ENCODE measurements at places on chromosomes 16 and 17.
A peak's percentile ranks its signal among the peaks of the same experiment; 100 is the strongest.

- DNase-seq, result no peak
Measured at GRCh38 chr16:8108991-8109509, 481.3 kb downstream of the TMEM114 start.

GRCh38 chr16:88804173-88804551 is 573 bp downstream of the CDT1 start:
- DNase-seq, result no peak

DNA sequence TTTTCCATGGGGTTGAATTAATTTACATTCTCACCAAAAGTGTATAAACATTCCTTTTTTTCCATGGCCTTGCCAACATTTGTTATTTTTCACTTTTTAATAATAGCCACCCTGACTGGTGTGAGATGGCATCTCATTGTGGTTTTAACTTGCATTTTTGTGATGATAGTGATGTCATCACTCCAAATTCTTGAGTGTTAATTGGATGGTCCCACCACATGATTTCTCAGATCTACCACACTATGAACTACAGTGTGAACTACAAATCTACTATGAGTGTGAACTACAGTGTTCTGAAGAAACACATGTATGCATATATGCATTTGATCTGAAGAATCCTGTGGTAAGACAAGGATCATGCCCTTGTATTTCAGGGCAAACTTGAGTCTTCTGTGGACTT is 340.1 kb downstream of the ABCC12 start:
- DNase-seq, result no peak

DNA sequence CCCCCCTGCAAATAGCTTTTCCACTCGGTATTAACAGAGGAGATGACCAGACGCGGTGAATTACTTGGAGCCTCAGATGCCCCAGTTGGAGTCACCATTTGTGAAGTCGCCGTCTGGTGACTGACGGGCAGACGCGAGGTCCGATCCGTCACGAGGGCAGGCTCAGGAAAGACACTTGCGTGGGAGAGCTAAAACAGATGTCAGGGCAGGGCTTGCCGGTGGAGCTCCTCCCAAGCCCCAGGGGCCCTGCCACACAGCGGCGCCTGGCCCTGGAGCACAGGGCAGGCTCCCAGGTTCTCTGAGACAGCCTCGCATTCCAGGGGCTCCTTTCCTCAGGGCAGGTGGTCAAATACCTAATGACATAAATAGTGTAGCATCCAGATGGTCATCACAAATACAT is 348.3 kb downstream of the C16orf95 start:
- no peak for DNase-seq

GRCh38 chr17:78993241-78993956 is 13.7 kb upstream of the LGALS3BP start:
- peak; percentile 73 for DNase-seq

GRCh38 chr17:63751806-63752205 is 10.2 kb upstream of the STRADA start:
- DNase-seq, result no peak

DNA sequence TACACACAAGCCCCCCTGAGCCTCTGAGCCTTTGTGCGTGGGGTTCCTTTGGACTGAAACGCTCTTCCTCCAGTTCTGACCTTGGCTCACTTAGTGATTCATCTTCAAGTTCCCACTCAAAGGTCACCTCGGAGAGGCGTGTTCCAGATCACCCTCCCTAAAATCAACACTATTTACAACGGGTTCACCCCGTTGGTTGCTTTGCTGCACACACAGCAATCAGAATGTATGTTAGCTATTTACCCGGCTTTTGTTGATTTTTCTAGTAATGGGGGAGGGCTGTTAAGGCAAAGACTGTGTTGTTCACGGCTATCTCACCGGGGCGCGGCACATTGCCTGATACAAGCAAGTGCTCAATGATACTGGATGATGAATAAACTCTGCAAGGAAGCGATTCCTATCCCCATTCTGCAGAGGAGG is 977 bp downstream of the NAGPA start:
- no peak for DNase-seq

GRCh38 chr17:67443931-67444595 is 67.0 kb downstream of the PITPNC1 start:
- DNase-seq, result no peak

GRCh38 chr17:57970710-57971109 is 15.5 kb upstream of the CUEDC1 start:
- no peak for DNase-seq

GRCh38 chr16:66814734-66815133 is 13.3 kb upstream of the TERB1 start:
- no peak for DNase-seq
